Tongue (tissue), 3 donors: ENCODE measurements at places on chromosomes 12 and 14.

- DNase-seq, result no peak
Measured at GRCh38 chr12:56121204-56121870, 3.3 kb downstream of the ZC3H10 start.

DNA sequence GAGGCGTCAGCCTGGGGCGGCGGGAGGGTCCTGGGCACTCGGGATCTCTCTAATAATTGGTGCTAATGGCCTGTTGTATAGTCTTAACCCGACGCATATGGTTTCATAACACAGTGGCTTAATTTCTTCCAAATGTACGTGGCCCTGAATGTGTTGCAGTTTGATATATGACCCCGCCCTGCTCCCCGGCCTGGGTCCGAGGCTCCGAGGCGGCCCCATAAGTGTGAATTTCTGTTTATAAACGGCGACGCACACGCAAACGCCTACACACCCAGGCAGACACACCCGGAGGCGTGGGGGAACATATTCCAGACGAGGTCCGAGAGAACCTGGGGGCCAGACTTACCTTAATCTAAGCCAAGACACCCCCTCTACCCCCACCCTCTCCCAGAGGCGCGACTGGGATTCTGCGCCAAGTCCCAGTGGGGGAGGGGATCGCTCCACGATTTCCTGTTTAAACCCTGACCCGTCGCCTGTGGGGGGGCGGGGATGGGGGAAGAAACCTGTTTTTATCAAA is 9.7 kb upstream of the HOXC6 start:
- no peak for DNase-seq

DNA sequence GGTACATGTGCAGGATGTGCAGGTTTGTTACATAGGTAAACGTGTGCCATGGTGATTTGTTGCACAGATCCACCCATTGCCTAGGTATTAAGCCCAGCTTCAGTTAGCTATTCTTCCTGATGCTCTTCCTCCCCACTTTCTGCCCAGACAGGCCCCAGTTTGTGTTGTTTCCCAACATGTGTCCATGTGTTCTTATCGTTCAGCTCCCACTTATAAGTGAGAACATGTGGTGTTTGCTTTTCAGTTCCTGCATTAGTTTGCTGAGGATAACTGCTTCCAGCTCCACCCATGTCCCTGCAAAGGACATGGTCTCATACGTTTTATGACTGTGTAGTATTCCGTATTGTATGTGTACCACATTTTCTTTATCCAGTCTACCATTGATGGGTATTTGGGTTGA is 251.7 kb upstream of the NOVA1 start:
- DNase-seq, result no peak

GRCh38 chr12:66337381-66338010 is 35.2 kb downstream of the HELB start:
- DNase-seq, result no peak

- no peak for DNase-seq
Measured at GRCh38 chr14:93954900-93955849, 21.2 kb downstream of the ASB2 start.

GRCh38 chr12:89733579-89734201 is 25.1 kb upstream of the ATP2B1 start:
- no peak for DNase-seq

- no peak for DNase-seq
Measured at GRCh38 chr12:43482311-43483085, 69.5 kb downstream of the ADAMTS20 start.

- DNase-seq, result no peak
Measured at GRCh38 chr12:107164392-107164791, 71.0 kb upstream of the CRY1 start.

DNA sequence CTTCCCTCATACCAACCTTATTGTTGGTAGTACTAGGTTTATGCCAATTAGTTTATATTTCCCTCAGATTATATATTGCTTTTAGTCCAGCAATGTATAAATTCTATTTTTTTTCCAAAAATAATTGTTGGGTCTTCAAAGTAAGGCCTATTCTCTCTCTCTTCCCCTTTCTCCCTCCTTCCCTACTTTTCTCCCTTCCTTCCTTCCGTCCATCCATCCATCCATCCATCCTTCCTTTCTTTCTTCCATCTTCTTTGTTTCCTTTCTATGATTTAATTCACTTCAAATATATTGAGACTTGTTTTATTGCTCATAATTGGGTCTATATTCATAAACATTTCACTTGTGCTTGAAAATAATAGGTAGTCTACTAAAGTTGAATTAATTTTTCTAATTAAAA is 1259.2 kb downstream of the FSCB start:
- no peak for DNase-seq

- no peak for DNase-seq
Measured at GRCh38 chr12:9669019-9669326, 540 bp upstream of the CLEC2D start.

DNA sequence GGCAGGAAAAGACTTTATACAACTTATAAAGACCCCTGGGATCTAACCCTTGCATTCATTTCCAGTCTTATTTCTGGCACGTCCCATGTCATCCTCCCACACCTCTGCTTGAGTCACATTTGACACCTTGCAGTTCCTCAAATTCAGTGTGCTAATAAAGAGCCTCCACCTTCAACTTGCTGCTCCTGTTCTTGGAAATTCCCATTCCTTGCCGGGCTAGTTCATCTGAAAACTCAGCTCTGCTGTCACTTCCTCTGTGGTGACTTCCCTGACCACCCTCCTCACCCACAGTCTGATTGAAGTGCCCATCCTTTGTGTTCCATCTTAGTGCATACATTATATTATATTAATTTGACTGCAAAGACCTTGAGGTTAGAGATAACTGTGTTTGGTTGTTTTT is 37.4 kb upstream of the PSMA6 start:
- no peak for DNase-seq

DNA sequence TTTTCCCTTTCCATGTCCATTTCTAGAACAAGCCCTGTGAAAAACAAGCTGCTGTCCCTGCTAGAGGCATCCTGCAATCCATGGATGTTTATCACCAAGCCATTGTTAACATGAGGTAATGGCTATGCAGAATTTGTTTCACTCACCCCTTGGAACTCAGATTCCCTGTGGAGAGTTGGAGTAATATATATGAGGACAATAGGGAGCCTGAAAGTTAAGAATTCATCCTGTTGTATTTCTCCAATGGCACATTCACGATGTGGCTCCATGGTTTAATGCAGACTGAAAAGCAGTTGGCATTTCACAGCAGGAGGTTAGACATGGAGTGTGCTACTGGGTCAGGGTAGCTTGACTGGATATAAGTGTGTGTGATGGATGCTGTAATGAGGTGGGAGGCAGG is 32.4 kb downstream of the GPR65 start:
- DNase-seq, result no peak

- DNase-seq, result no peak
Measured at GRCh38 chr12:39853003-39853402, 233.4 kb upstream of the ABCD2 start.

- DNase-seq, result peak; percentile 7
Measured at GRCh38 chr12:388012-388411, 1.1 kb downstream of the KDM5A start.

DNA sequence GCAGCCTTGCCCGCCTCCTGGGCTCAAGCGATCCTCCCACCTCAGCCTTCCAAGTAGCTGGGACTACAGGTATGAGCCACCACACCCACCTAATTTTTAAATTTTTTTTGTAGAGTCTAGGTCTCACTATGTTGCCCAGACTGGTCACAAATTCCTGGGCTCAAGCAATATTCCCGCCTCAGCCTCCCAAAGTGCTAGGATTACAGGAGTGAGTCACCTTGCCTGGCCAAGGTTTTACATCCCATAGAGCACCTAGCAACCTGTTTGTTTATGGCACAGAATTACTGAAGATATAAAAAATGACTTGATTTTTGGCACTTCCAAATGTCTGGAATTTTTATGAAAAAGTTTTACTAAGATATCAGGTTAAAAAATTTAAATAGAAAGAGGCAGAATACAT is 16.5 kb downstream of the MYO1A start:
- DNase-seq, result no peak

DNA sequence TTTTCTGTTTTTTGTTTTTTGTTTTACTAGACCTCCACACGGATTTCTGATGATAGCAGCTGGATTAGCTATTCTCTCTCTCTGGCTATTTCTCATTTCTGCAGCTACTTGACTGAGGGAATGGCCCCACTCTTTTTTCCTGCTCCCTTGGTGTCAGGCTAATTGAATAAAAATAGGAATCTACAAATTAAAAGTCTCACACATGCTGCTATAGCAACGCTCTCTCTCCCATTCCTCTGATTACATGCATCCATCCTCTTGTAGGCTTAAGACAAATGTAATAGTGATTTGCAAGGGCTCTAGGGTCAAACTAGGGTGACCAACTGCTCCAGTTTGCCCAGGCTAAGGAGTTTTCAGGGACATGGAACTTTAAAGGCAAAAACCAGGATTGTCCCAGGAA is 221.8 kb downstream of the PHLDA1 start:
- no peak for DNase-seq

DNA sequence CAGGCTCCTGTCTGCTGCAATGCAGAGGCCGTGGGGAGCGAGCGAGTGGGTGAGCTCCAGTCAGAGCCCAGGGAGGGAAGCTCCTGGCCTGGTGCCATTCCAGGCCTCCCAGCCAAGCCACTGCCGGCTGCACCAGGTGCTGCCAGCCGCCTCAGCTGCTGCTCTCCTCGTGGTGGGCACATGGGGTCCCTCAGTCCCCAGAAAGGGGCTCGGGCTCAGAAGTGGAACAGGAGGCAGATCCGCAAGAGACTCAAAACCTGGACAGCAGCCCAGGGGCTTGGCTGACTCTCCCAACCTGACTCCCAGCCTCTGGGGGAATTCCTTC is 2.4 kb downstream of the ABCB9 start:
- peak; percentile 84 for DNase-seq
